ENCODE measurements at places on chromosomes 5 and 9. TPM values are rescaled to one million over a fixed set of nuclear protein-coding genes. Genes with fewer than 3 reads are reported as not detected.
A peak's percentile ranks its signal among the peaks of the same experiment; 100 is the strongest.

- no peaks in the 10 kb centered on the region for H3K27me3 ChIP-seq
- H3K36me3 ChIP-seq: no peaks in the 10 kb centered on the region
- H3K4me3 ChIP-seq: no peak overlapping the region
Observed at GRCh38 chr5:31981361-31981945, 192.7 kb downstream of the GOLPH3 start.

DNA sequence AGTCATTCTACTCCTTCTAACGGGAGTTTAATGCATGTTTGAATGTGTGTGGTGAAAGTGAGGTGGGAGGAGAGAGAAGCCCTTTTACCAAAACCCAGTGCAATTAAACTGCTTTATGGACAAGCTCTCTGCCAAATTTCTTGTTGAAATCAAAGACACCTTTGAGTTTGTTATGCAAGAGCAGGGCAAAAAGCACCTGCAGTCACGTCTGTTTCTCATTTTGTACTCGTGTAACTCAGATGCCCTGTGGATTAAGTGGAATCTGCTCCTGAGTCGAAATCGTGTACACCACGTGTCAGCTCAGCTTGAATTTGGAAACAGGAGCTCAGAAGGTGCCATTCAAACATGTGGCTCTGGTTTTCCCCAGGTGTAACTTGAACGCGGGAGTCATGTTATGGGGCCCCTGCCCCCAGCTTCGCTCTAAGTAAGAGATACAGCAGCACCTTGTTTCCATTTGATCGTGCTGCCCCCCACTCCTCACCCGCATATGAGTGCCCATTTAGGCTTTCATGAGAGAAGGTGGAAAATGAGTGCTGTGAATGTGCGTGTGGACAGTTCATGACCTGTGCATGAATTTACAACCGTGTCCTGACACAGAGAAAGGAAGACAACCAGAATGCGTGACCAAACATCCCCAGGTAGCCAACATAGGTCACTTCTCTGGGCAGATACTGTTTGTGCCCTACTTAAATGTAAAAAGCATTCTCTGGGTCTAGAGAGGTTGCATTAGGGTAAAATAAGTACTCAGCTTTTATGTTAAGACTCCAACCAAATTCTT is 347.0 kb upstream of the SLC30A5 start:
- no peak overlapping the region for H3K4me3 ChIP-seq
- no peaks in the 10 kb centered on the region for H3K27me3 ChIP-seq
- no peaks in the 10 kb centered on the region for H3K36me3 ChIP-seq

DNA sequence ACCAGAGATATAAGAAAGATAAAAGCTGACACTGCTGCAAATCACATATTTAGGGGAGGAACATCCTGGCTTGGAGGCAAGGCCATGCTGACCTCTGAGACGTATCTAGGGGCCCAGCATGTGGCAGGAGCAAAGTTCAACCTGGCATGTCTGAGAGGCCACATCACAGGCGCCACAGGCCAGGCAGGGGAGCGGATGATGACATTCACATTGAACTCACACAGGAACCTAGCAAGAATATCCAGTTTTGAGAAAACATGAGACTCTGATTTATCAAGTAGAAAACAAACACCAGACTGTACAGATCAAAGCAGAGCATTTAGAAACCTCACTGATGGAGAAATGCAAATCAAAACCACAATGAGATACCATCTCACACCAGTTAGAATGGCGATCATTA is 64.2 kb upstream of the STK32A start:
- no peaks in the 10 kb centered on the region for H3K36me3 ChIP-seq
- no peaks in the 10 kb centered on the region for H3K27me3 ChIP-seq
- H3K4me1 ChIP-seq: peaks cover 26% of the 10 kb centered on the region
- H3K4me3 ChIP-seq: no peak overlapping the region
- DNase-seq: peak; percentile 45
- H3K27ac ChIP-seq: peak overlapping the region; percentile 55

DNA sequence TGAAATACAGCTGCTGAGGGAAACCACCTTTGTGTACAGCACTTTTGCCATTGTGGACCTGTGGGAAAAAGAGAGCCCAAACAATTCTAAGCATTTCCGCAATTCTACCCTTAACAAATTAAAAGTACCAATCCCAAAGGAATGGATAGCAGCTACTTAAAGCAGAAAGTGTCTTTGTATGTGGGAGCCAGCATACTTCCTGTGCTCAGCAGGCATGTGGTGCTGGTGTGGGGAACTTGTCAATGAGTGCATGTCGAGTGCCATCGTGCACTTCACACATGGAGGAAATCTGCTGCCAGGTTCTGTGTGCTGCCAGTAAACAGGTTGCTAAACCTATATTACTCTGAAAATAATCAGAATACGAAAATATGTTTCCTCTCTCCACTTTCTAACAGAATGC is 399.0 kb downstream of the LRRC70 start:
- no peak for DNase-seq
- H3K27ac ChIP-seq: no peak overlapping the region
- no peaks in the 10 kb centered on the region for H3K4me1 ChIP-seq
- no peaks in the 10 kb centered on the region for H3K27me3 ChIP-seq

DNA sequence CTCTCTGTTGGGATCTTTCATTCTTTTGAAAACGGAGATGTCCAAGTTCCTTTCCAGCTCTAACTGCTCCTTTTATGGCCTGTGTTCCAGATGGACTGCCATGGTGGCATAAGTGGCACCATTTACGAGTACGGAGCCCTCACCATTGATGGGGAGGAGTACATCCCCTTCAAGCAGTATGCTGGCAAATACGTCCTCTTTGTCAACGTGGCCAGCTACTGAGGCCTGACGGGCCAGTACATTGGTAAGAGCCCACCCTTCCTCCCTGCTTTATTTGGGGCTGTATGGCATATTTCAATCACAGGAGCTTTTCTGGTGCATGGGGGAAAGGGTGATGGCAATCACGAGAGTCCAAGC is 4.8 kb downstream of the GPX3 start:
- no peak overlapping the region for H3K27ac ChIP-seq
- H3K27me3 ChIP-seq: no peaks in the 10 kb centered on the region
- no peak for DNase-seq
- peaks cover 40% of the 10 kb centered on the region for H3K36me3 ChIP-seq
- H3K4me3 ChIP-seq: no peak overlapping the region

GRCh38 chr5:73280821-73281746 is 108.1 kb downstream of the TMEM174 start:
- H3K4me3 ChIP-seq: no peak overlapping the region
- H3K4me1 ChIP-seq: peaks cover 17% of the 10 kb centered on the region
- peaks cover 20% of the 10 kb centered on the region for H3K27me3 ChIP-seq
- peak; percentile 72 for DNase-seq
- H3K27ac ChIP-seq: no peak overlapping the region

GRCh38 chr5:128693764-128694163 is 155.7 kb upstream of the FBN2 start:
- no peaks in the 10 kb centered on the region for H3K36me3 ChIP-seq
- H3K4me3 ChIP-seq: no peak overlapping the region
- no peaks in the 10 kb centered on the region for H3K4me1 ChIP-seq
- H3K27me3 ChIP-seq: no peaks in the 10 kb centered on the region

- H3K4me1 ChIP-seq: no peaks in the 10 kb centered on the region
- H3K4me3 ChIP-seq: no peak overlapping the region
- DNase-seq: no peak
- H3K27me3 ChIP-seq: no peaks in the 10 kb centered on the region
- no peak overlapping the region for H3K27ac ChIP-seq
Observed at GRCh38 chr9:21153336-21154017, 11.8 kb upstream of the IFNW1 start.

- no peaks in the 10 kb centered on the region for H3K36me3 ChIP-seq
- H3K4me1 ChIP-seq: no peaks in the 10 kb centered on the region
- DNase-seq: peak; percentile 39
- H3K27me3 ChIP-seq: no peaks in the 10 kb centered on the region
Observed at GRCh38 chr5:162323466-162323865, 255.9 kb downstream of the GABRG2 start.

GRCh38 chr9:33263131-33264002 is 1.1 kb downstream of the BAG1 start:
- no peaks in the 10 kb centered on the region for H3K27me3 ChIP-seq
- peak overlapping the region; percentile 13 for H3K4me3 ChIP-seq
- peaks cover 61% of the 10 kb centered on the region for H3K36me3 ChIP-seq

DNA sequence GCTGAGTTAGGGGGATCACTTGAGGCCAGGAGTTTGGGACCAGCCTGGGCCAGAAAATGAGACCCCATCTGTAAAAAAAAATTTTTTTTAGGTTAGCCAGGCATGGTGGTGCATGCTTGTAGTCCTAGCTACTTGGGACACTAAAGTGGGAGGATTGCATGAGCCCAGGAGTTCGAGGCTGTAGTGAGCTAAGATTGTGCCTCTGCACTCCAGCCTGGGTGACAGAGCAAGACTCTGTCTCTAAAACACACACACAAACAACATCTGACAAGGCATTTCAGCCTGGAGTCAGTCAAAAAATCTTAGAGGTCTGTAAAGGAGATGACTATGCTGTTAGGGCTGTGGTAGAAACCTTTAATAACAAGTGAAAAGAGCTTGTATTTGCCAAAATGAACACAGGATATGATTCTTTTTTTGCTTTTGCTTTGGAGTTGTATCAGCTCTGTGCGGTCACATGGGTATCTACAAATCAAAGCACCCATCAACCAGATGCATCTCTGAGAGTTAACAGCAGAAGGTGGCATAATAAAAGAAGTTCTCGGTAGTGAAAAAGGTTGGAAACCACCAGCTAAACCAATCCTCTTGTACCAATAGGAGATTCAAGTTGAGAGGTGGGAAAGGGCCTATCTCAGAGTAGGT is 3.6 kb upstream of the PSMD5 start:
- H3K27ac ChIP-seq: no peak overlapping the region
- peaks cover 17% of the 10 kb centered on the region for H3K4me1 ChIP-seq
- H3K36me3 ChIP-seq: no peaks in the 10 kb centered on the region
- DNase-seq: no peak
- H3K27me3 ChIP-seq: no peaks in the 10 kb centered on the region

- DNase-seq: peak; percentile 35
- no peaks in the 10 kb centered on the region for H3K27me3 ChIP-seq
- H3K27ac ChIP-seq: peak overlapping the region; percentile 96
- peak overlapping the region; percentile 44 for H3K4me3 ChIP-seq
Observed at GRCh38 chr5:122844136-122844909, 1.1 kb upstream of the SNX24 start.

- no peaks in the 10 kb centered on the region for H3K27me3 ChIP-seq
- DNase-seq: peak; percentile 86
- no peaks in the 10 kb centered on the region for H3K36me3 ChIP-seq
- H3K4me3 ChIP-seq: no peak overlapping the region
Observed at GRCh38 chr9:131418143-131419025, 24.5 kb downstream of the PRRC2B start.

- peaks cover 6% of the 10 kb centered on the region for H3K27me3 ChIP-seq
- H3K4me1 ChIP-seq: no peaks in the 10 kb centered on the region
- H3K36me3 ChIP-seq: no peaks in the 10 kb centered on the region
- H3K4me3 ChIP-seq: no peak overlapping the region
- DNase-seq: no peak
Observed at GRCh38 chr5:173383711-173384110, 55.5 kb upstream of the STC2 start.

- H3K36me3 ChIP-seq: no peaks in the 10 kb centered on the region
- H3K27me3 ChIP-seq: no peaks in the 10 kb centered on the region
- H3K4me1 ChIP-seq: peaks cover 4% of the 10 kb centered on the region
- H3K4me3 ChIP-seq: no peak overlapping the region
- H3K27ac ChIP-seq: no peak overlapping the region
Observed at GRCh38 chr5:62596096-62596495, 17.5 kb downstream of the LRRC70 start.

- no peak overlapping the region for H3K4me3 ChIP-seq
- H3K4me1 ChIP-seq: no peaks in the 10 kb centered on the region
- no peaks in the 10 kb centered on the region for H3K27me3 ChIP-seq
- H3K36me3 ChIP-seq: no peaks in the 10 kb centered on the region
Observed at GRCh38 chr5:113125371-113125770, 148.8 kb downstream of the DCP2 start.

- no peak overlapping the region for H3K4me3 ChIP-seq
- H3K27me3 ChIP-seq: no peaks in the 10 kb centered on the region
- DNase-seq: no peak
- H3K4me1 ChIP-seq: peaks cover 13% of the 10 kb centered on the region
Observed at GRCh38 chr5:150443242-150444075, 6.1 kb downstream of the RPS14 start.

DNA sequence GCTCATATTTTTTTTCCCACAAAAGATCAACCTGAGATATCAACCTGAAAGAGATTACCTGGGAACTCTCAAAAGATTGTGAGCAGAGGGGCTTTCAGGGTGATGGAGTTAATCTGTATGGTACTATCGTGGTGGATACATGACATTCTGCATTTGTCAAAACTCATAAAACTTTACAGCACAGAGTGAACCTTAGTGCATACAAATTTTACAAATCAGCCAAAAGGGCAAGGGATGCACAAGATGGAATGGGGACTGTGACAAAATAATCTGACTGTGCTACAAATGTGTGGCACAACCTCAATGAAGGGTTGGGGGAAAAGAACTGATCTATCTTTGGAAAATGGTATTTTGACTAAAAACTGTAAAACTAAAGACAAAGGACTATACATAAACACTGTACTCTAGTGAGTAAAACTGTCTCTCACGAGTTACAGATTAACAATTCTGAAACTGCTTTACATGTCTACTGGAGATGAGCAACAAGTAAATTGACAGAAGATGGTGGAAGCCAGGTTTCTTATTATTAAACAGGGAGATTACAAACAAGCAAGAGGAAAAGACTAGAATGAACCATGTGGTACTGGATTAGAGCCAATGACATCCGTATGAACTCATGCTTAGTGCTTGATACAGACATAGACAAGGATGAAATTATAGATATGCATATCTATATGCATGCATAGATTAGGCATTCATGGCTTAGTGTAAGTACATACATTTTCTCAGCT is 24.8 kb upstream of the RLN1 start:
- DNase-seq: no peak
- H3K27me3 ChIP-seq: no peaks in the 10 kb centered on the region
- H3K4me3 ChIP-seq: no peak overlapping the region
- no peaks in the 10 kb centered on the region for H3K4me1 ChIP-seq
- no peak overlapping the region for H3K27ac ChIP-seq
- no peaks in the 10 kb centered on the region for H3K36me3 ChIP-seq

GRCh38 chr9:124477648-124478285 is 27.5 kb downstream of the ADGRD2 start:
- DNase-seq: no peak
- H3K36me3 ChIP-seq: no peaks in the 10 kb centered on the region
- no peak overlapping the region for H3K4me3 ChIP-seq
- no peak overlapping the region for H3K27ac ChIP-seq
- H3K27me3 ChIP-seq: peaks cover 7% of the 10 kb centered on the region
- peaks cover 8% of the 10 kb centered on the region for H3K4me1 ChIP-seq

GRCh38 chr9:86039991-86040860 is 59.1 kb downstream of the GOLM1 start:
- no peaks in the 10 kb centered on the region for H3K27me3 ChIP-seq
- H3K4me3 ChIP-seq: no peak overlapping the region
- H3K4me1 ChIP-seq: peaks cover 9% of the 10 kb centered on the region
- peaks cover 3% of the 10 kb centered on the region for H3K36me3 ChIP-seq
- DNase-seq: no peak
- no peak overlapping the region for H3K27ac ChIP-seq

Gene ENHO
- polyA plus RNA-seq: 0.88 TPM

Gene POU5F2
- 0.48 TPM for polyA plus RNA-seq

Gene HMGCR
- 7.0 TPM for polyA plus RNA-seq

Gene WWC1
- 5.8 TPM for polyA plus RNA-seq

Gene ROR2
- 7.0 TPM for polyA plus RNA-seq

Gene STPG3
- polyA plus RNA-seq: 0.32 TPM

Gene ANKRD31
- polyA plus RNA-seq: 0.31 TPM

Data from adrenal gland (tissue), 19 donors.